ENCODE measurements at places on chromosomes 2 and 18.
A peak's percentile ranks its signal among the peaks of the same experiment; 100 is the strongest.

GRCh38 chr2:75582840-75583239, 22.1 kb upstream of the EVA1A start:
- no peak for DNase-seq

- DNase-seq, result no peak
Measured at GRCh38 chr2:217955881-217956493, 46.8 kb downstream of the TNS1 start.

DNA sequence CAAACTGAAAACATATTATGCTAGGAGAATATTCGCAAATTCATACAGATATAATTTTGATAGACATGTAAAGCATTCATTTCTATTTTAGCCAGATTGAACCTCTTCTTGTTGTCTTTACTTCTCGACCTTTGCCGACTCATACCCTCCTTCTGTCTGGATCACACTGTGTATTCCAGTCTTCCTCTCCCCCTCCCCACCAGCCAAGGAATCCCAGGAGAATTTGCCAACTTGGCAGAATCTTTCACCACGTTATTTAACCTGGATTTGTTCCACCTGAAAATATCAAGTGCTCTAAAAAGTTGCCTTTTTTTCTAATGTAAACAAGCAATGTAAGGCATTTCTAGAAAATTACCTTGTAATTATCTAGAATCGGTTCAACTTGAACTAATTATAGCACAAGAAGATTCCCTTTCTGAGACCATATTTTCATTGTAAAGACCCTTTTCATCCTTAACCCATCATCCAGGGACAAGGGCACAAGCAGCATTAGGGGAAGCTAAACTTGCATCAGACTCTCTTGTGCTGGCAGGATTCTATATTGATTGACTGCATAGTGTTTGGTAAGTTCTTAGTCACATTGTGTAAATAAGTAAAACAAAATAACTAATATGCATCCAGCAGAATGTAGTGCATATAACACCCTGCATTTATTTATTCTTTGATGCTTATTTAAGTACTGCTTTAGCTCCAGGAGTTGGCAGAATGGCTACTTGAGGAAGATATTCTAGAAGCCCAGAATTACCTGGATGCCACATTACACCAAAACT, 1328.7 kb upstream of the NXPH2 start:
- no peak for DNase-seq

DNA sequence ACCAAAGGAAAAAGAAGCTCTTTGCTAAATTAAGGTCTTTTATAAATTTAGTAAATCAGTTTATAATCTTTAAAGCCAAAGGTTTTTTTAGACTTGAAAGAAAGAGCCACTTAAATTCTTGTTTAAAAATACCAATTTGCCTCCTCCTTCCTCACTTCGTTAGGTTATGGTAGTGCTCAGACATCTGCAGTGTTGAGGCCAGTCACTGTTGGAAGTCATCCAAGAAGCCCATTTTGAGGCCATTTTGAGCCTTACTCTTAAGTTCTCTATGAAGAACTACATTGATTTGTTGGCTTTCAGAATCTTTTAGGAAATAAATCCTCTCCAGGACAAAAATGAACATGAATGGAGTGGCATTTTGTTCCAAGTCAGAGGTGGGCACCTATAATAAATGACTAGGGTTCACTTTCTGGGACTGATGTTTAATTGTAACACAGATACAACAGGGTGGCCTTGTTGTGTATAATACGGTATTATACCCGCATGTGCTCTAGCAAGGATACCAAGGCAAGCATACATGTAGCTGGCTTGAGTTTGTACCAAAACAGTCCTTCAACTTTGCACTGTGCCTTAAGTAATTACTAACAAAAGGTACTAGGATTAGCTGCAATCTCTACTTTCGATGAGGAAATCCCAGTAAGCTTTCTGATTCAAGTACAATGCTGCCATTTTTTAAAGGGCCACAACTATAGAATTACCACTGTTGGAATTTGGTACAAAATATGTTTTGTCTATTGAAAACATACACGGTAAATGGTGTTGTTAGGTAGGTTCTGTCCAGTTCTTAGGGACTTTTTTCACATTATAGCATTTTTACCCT, 22.8 kb downstream of the SLC66A3 start:
- DNase-seq, result peak; percentile 33

GRCh38 chr2:207254591-207255464, 89.1 kb upstream of the KLF7 start:
- peak; percentile 65 for DNase-seq

- DNase-seq, result no peak
Measured at GRCh38 chr2:216002101-216002678, 11.2 kb downstream of the MREG start.

All from astrocyte of the spinal cord (primary cell).